ENCODE measurements at places on chromosomes 11 and 22.

DNA sequence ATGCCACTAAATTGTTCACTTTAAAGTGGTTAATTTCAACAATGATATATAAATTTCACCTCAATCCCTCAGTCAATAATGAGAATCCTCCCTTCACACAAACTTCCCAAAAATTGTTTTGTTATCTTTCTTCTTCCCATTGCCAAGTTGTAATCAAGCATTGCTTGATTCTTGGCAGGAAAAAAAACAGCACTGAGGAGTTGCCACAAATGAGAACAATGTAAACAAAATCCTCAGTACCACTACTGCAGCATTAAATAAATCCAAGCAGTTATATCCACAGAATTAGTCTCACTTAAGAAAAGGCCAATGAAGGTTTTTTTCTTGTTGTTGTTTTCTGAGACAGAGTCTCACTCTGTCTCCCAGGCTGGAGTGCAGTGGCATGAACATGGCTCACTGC lies 38.2 kb downstream of the FAM168A start:
- no peak for DNase-seq

- DNase-seq = no peak
Measured at GRCh38 chr22:35598396-35598710, 18.8 kb downstream of the MB start.

GRCh38 chr11:117337076-117337475 lies 9.4 kb downstream of the CEP164 start:
- DNase-seq = no peak

- DNase-seq = peak; percentile 25
Measured at GRCh38 chr22:25900880-25901279, 158.9 kb downstream of the MYO18B start.

DNA sequence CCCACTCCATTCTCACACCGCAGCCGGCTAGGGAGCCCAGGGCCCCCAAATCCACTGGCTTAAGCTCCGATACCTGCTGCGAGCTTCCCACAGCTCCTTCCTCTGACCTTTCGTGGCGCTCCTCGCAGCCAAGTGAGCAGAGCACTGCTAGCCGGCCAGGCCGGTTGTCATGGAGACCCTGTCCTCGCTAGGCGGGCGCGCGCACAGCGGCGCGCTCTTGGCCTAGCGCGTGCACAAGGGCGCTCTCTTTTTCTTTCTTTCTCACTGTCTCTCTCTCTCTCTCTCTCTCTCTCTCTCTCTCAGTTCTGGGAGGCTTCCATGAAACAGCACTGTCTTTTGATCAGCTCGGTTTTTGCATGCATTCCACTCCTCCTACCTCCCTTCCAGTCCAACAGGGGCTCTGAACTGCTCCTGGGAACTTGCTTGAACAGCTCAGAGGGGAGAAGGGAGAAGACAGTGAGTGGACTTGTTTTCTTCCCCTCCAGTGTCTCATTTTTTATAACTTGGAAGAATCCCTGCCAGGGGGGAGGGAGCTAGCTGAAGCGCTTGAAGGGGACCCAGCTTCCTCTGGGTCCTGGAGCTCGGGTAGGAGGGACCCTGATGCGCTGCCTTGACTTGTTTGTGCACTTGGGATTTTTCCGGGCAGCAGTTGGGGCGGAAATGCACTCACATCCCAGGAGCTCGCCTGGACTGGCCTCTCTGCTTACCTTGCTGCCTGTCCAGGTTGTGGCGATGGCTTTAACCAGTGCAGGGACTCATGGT lies 100.3 kb upstream of the AKIP1 start:
- DNase-seq = peak; percentile 91

GRCh38 chr22:50185375-50186087 lies at the start of gene TRABD:
TRABD (plus strand) TSS chr22:50185913; CDS start chr22:50193061, 7,148 bp downstream.
- DNase-seq = peak; percentile 81

GRCh38 chr11:46694072-46694471 lies 6.3 kb downstream of the ARHGAP1 start:
- no peak for DNase-seq

DNA sequence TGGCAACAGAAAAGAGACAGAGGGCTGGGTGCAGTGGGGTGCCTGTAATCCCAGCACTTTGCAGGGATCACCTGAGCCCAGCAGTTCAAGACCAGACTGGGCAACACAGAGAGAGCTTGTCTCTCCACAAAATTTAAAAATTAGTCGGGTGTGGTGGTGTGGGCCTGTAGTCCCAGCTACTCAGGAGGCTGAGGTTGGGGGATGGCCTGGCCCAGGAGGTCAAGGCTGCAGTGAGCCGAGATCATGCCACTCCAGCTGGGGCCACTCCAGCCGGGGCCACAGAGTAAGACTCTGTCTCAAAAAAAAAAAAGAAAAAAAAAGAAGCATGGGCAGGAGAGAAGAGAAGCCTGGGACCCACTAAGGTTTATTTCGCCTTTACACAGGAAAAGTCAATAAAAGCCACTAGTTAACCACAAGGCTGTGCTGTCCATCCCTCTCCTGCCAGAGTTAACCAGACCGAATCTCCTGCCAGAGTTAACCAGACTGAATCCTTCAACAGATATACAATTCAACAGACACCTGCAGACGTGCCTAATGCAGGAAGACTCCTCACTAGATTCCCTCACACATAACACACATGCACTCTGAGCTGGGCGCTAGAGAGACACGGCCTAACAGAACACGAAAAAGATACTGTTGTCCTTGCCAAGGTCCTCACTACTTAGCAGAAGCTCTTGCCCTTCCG lies 29.8 kb downstream of the MICAL3 start:
- no peak for DNase-seq

DNA sequence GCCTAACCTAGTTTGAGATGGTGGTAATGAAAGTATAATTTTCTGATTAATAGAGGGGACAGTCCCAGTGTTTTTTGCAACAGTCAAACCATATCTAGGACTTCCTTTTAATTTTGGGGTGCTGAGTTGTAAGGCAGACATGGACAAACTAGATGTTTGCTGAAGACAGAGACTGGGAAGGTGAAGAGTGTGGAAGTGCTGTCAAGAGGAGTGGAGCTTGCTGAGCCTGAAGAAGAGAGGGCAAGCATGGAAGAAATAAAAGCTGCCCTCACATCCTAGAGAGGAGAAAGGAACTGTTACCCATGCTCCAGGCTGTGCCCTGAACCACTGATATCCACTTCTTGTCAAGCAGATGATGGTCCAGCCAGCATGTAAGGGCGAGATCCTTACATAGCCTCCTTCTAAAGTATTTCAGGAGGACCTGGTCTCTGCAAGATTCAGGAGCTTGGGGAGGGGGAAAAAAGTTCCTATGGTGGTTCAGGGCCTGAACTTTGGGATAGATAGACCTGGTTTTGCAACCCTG lies 51.4 kb downstream of the PRR5L start:
- no peak for DNase-seq

- DNase-seq = no peak
Measured at GRCh38 chr11:46969379-46969778, 32.8 kb downstream of the CSTPP1 start.

DNA sequence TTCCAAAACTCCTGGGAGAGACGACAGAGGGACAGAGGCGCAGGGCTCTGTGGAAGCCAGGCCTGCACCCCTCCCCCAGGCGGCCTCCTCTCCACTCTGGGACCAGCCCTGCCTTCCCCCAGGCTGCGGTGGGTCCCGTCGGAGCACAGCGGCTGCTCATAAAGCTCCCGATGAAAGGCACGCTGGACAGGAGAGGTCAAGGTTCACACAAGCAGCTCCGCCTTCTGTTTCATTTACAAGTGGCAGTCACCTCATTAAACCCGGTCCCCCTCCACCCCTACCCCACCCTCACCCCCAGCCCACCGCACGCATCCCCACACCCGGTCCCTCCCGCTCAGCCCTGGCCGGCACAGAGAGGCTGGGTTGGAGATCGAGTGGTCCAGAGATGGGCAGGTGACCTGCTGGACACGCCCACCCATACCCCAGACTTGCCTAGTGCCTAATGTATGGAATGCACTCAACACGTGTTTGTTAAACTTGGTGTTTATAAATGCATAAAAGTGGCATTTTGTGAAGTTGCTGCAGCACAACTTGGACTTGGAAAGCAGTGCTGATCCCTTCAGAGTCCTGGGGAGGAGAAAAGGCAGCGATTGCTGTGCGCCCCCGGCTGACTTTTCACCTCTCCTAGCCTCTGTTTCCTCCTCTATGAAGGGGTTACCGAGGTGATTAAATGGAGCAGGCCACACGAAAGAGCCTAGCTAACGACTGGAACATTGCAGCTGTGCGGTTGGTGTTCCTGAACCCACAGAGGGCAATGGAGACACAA lies 26.0 kb downstream of the RPUSD4 start:
- DNase-seq = no peak

GRCh38 chr11:8230178-8230859 lies 33.4 kb downstream of the LMO1 start:
- DNase-seq = no peak

DNA sequence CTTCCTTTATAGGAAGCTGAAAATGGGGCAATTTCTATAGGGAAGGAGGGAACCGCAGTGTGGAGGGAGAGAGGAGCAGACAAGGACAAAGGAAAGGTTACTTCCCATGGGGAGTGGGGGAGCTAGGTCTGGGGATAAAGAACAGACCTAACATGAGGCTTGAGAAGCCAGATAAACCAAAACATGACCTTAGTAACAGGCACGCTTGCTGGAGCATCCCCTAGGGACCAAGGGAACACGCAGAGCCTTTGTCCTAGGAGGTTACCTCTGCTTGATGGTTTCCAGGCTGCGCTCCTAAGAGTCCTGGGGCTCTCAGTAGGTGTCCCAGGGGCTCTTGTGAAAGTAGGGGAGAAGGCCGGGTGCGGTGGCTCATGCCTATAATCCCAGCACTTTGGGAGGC lies 271.4 kb upstream of the NCAM1 start:
- DNase-seq = no peak

DNA sequence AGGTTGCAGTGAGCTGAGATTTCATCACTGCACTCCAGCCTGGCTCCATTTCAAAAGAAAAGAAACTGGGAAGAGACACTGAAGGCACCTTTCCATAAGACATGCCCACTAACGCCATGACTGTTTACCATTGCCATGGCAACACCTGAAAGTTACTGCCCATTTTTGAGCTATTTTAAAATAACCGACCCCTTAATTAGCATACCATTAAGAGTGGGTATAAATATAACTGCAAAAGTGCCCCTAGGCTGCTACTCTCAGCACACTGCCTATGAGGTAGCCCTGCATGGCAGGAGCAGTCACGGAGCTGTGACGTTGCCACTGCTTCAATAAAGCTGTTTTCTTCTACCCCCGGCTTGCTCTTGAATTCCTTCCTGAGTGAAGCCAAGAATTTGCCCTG lies 9.9 kb upstream of the RNASEH2C start:
- DNase-seq = no peak

GRCh38 chr22:17917490-17917983 lies 106.8 kb downstream of the MICAL3 start:
- DNase-seq = no peak

- no peak for DNase-seq
Measured at GRCh38 chr11:123303924-123304323, 108.9 kb upstream of the CLMP start.

DNA sequence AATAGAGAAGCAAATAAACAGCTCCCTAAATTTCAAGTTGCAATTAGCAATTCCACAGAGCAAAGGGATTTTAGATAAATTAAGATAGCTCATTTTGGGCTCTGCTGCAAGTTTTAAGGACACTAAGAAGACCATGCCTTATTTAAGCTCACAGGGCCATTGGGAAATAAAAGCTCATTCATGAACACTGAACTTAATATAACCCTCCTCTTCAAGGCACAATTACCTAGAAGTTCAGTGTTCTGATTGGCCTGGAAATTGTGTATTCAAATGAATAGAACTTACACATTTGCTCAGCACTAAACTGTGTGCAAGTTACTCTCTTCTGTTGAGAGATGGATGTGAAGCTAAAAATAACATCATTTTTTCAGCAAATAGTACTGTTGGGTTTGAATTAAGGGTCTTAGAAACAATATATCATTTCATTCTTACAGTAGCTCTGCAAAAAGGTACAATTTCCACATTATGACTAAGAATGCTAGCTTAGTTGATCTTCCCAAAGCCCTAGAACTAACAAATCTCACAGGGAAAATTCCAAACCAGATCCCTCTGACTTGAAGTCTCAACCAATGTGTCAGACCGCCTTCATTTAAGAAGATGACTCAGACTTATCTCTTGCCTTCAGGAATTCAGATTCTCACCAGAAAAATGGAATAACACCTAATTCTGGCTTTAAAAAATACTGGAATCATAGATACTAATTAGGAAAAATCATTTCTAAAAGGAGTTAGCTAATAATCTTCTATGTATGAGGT lies 87.4 kb upstream of the LRRC55 start:
- DNase-seq = no peak

DNA sequence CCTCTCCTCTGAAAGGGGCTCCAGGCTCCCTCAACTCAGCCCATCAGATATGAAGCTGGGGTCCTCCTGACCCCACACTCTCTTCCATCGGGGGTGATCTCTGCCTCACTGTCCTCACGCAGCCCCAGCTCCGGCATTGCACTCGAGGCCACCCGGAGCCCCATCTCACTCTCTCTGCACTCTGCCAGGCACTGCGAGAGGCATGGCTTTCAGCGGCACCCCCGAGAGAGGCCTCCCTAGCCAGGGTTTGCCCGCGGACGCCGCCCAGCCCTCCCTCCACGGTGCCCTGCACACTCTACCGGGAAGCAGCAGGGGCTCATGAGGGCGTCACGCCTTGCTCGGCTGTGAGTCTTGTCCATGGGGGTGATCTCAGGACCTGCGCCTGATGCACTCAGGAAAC lies 436.2 kb downstream of the BRD1 start:
- no peak for DNase-seq
